Omental fat pad (tissue), 4 donors: ENCODE measurements at places on chromosomes 7 and 10.

DNA sequence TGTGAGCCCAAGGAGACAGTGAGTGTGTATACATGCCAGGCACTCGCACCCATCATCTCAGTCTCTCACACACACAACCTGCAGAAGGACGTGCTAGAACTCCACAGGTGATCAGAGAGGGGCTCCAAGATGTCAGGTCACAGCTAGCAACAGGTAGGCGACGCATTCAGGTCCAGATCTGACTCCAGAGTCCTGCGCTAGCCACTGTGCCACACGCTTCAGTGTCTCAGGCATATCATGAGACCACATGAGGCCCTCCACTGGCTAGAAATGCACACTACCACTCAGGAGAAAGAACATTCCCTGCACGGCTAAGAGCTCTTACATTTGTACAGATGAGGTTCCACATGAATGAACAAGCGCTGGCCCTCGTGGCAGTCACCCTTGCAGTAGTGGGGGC is 11.5 kb downstream of the AKR1B1 start:
- DNase-seq, result no peak

DNA sequence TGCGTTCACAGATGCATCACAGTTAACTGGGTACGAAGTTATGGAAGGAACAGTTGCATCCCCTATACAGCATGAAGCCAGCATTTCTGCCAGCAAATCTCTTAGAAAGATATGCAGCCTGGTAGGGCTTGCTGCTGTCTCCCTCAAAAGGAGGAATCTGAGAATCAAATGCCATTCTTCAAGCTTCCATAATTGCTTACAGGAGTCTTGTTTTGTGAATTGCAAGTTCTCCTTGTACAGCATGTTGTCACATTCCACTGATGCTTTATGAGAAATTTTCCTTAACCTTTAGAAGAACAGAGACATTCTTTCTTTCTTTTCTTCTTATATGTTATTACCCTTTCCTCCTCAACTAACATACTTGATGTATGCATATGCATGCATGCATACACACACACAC is 134.6 kb downstream of the CHRM2 start:
- DNase-seq, result no peak

DNA sequence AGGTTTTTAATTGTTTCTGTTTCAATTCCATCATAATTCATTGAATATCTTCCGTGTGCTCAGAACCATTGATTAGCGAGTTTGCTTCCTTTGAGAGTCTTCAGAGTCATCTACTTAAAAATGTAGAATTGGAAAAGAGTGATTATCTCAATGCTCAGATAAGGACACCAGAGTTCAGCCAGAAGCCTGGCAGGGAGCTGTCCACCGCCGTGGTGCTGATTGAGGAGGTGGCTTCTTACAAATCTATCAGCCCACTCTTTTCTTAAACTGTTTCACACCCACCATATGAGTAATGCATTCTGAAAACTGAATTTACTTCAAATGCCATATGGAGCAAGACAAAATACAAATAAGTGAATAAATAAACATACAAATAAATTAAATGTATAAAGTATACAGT is 79.3 kb downstream of the INSYN2A start:
- no peak for DNase-seq

DNA sequence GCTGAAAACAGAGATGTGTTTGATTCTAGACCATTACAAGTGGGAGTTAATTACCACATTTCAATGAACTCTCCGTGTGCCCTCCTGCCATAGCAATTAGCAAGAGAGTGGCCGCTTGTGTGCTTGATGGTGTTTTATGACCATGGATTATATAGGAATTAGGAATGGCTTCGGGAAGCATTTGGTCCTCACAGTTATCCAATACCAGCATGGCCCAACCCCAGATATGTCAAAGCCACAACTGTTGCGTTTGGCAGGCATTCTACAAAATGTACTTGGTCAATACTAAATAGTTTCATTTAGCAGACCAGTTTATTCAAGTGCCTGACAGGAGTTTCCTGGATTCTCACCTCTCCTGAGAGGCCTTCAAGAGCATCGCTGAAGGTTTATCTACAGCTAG is 509.0 kb upstream of the GALNT17 start:
- no peak for DNase-seq

- DNase-seq, result no peak
Measured at GRCh38 chr10:79030705-79031104, 38.1 kb upstream of the ZMIZ1 start.

- DNase-seq, result no peak
Measured at GRCh38 chr10:48890888-48891850, 48.5 kb downstream of the LRRC18 start.

- no peak for DNase-seq
Measured at GRCh38 chr7:101934618-101935017, 117.2 kb downstream of the CUX1 start.

DNA sequence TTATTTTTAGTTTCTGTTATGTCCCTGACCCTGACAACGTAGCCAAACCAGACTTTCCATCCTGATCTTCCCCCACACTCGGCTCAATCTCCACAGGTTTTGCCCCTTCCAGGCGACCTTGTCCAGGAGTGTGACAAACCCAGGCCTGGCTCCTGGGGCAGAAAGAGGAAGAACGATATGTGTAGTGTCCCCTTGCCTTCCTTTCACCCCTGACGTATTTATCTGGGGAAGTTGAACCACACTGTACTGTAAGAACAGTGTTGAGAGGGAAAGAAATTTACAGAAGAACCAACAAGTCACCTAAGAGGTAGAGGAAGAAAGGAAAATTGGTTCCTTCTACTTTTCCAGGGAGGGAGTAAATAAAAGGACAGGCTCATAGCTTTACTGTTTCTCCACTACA is 158.0 kb downstream of the VTI1A start:
- no peak for DNase-seq

DNA sequence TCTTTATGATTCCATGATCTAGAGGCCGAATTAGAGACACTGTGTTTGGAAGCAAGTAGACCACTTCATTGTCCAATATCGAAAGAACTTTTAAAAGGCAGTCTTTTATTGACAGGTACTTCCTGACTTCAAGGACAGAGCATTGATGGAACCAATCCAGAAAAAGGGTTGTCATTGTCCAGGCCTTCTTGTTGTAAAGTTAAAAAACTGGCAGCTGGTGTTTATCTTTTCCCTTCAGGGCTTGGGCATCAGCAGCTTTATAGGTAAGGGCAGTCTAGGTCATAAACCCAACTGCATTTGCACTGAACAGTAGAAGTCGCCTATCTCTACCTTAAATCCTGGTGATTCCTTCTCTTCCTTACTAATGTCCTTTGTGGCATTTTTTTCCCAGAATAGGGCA is 95.6 kb downstream of the ST7 start:
- no peak for DNase-seq

DNA sequence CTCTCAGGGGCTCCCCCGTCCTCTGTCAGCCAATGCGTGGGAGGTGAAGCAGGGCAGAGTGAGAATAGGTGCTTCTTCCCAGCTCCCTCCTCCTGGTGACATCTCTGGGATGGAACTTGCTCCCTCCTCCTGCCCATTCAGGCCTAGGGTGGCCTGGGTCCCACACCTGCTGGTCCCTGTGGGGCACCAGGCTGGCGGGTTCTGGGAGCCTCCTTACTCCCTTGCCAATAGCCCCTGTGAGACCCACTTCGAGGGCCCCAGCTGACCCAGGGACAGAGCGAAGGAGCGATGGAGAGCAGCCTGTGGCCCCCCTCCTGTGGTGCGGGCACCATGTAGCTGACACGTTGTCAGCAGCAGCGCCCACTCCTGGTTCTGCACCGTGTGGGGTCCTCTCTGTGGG is 512.6 kb downstream of the GLRX3 start:
- no peak for DNase-seq

GRCh38 chr7:101910991-101911799 is 93.8 kb downstream of the CUX1 start:
- DNase-seq, result no peak

GRCh38 chr10:59346321-59346720 is 16.0 kb downstream of the FAM13C start:
- DNase-seq, result no peak

DNA sequence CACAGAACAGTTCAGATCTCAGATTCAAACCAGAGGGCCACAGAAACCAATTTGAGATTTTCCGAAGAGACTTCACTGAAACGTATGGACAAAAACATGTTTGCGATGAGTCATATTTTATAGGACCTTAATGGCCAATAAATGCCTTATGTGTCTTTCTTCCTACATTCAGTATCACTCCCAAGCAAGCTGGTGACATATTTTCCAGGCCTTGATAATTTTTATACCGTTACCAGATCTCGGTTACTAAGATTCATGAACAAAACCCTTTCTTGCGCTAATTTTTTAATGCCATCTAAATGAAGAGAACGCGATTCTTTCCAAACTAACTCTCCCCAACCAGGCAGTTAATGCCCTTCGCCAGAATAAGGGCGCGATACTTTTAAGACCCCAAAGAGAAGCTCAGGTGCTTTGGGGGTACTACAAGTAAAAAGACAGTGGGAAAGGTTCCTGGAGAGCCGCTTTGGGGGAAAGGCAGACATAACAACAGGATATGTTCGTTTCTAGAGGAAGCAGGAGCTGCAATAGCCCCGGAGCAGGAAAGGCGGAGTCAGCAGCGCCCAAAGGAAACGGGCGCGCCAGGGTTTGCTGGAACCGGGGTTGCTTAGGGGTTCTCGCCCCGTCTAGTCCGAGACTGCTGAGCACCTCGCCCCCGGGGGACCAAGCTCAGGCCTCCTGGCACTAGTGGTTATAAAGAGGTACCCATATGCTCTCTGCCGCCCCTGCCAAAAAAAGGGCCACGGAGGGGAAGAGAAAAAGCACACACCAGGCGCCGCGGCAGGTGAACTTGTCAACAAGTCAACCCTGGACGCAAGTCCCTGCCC is 884 bp downstream of the ICA1 start:
- DNase-seq, result no peak

DNA sequence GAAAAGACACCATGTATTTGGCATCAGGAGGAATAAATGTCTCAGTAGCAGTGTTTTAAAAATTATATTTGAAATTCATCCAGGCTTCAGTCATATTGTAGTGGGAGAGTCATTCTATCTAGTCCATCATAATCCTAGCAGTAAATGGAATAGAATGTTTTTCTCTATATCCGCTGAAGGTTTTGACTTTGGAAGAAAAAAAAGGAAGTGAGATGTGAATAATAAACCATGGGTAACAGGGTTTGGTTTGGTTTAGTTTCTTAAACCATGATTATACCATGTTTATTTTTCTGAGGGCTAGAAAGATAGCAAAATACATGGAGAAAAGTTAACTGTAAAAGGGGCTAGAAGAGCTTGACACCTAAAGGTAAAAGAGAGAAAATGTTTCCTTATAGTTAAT is 16.4 kb upstream of the BPGM start:
- no peak for DNase-seq

- no peak for DNase-seq
Measured at GRCh38 chr10:50615658-50616057, 8.1 kb downstream of the SGMS1 start.

- no peak for DNase-seq
Measured at GRCh38 chr10:72564596-72564995, 61.3 kb downstream of the MICU1 start.

DNA sequence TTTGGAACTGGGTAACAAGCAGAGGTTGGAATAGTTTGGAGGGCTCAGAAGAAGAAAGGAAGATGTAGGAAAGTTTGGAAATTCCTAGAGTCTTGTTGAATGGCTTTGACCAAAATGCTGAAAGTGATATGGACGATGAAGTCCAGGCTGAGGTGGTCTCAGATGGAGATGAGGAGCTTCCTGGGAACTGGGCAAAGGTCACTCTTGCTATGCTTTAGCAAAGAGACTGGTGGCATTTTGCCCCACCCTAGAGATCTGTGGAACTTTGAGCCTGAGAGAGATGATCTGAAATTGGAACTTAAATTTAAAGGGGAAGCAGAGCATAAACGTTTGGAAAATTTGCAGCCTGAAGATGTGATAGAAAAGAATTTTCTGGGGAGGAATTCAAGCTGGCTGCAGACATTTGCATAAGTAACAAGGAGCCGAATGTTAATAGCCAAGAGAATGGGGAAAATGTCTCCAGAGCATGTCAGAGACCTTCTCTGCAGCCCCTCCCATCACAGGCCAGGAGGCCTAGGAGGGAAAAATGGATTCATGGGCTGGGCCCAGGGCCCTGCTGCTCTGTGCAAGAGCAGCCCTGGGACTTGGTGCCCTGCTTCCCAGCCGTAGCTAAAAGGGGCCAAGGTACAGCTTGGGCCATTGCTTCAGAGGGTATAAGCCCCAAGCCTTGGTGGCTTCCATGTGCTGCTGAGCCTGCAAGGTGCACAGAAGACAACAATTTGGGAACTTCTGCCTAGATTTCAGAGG is 3.6 kb downstream of the PDSS1 start:
- no peak for DNase-seq

DNA sequence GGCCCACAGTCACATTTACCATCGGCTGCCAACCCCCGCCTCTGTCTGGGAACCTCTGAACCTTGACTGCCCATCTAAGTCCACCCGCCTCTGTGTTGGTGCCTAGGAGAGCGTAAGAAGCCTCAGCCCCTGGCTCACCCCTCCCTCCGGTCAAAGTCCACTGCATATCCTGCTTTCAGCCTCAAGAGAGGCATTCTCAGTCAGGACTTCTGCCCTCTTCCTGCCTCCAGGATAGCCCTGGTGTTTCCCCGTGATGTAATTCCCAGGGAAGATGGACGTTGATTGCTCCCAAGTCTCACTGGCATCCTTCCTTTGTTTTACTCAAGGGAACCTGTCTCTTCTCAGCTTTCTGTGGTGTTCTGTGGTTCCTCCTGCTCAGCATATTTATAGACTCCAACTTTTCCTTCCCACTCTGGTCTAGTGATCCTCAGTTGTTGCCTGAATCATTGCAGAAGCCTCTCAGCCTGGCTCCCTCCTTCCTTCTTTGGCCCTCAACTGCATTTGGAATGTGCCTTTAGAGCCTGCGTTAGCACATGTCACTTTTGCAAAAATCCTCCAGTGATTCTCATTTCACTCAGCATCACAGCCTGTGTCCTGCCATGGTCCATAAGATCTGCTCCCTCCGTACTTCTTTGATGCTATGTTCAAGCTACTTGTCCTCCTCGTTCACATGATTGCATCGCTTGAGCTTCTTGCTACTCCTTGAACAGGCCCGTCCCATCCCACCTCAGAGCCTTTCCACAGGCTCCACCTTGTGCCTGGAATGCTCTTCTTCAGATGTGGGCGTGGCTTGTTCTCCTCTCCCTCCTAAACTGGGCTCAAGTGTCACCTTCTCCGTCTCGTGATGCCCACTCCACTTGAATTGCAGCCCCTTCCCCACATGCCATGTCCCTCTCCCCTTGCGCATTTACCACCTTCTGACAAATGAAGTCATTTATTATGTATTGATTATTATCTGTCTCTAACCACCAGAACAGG is 124.2 kb downstream of the PLPP4 start:
- DNase-seq, result no peak

DNA sequence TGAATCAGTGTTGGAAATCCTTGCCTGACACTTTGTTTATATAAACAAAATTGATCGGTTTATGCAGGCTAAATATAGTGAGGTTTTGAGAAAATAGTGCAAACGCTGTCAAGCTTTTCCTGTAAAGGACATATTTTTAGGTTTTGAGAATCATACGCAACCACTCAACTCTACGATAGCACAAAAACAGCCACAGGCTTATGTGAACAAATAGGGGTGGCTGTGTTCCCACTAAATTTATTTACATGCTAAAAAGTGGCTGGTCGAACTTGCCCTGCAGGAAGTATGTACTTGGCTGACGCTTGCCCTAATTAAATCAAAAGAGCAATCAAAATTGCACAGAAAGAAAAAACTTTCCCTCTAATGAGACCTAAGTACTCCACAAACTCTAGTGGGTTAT is 234.7 kb upstream of the CACNA2D1 start:
- no peak for DNase-seq

GRCh38 chr10:126732308-126732707 is 61.8 kb upstream of the C10orf90 start:
- DNase-seq, result no peak

GRCh38 chr7:44971902-44972441 is 6.8 kb downstream of the MYO1G start:
- no peak for DNase-seq

- no peak for DNase-seq
Measured at GRCh38 chr7:84055904-84056605, 138.5 kb downstream of the SEMA3A start.
